ENCODE measurements at places on chromosomes 1 and 21. TPM values are rescaled to one million over a fixed set of nuclear protein-coding genes. Genes with fewer than 3 reads are reported as not detected.

DNA sequence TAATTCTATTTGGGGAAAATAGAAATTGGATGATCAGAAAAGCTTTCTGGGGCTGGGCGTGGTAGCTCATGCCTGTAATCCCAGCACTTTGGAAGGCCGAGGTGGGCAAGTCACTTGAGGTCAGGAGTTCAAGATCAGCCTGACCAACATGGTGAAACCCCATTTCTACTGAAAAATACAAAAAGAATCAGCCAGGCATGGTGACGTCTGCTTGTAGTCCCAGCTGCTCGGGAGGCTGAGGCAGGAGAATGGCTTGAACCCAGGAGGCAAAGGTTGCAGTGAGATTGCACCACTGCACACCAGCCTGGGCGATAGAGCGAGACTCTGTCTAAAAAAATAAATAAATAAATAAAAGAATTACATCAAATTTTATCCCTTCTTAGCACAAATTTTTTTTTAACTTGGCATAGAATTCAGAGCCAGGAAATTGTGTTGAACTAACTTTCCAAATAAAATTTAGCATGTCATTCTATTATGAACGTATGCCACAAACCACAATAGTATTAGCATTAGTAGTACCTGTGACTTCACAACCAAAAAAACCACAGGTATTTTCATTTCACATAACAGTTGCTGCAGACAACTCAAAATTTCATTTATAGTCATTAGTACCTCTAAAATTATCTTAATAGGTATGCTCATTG, 4.5 kb upstream of the ANKRD13C start:
- no peak overlapping the region for H3K27ac ChIP-seq
- no peak overlapping the region for H3K4me3 ChIP-seq
- no peak for DNase-seq
- H3K4me1 ChIP-seq, result peaks cover 8% of the 10 kb centered on the region
- no peaks in the 10 kb centered on the region for H3K27me3 ChIP-seq

DNA sequence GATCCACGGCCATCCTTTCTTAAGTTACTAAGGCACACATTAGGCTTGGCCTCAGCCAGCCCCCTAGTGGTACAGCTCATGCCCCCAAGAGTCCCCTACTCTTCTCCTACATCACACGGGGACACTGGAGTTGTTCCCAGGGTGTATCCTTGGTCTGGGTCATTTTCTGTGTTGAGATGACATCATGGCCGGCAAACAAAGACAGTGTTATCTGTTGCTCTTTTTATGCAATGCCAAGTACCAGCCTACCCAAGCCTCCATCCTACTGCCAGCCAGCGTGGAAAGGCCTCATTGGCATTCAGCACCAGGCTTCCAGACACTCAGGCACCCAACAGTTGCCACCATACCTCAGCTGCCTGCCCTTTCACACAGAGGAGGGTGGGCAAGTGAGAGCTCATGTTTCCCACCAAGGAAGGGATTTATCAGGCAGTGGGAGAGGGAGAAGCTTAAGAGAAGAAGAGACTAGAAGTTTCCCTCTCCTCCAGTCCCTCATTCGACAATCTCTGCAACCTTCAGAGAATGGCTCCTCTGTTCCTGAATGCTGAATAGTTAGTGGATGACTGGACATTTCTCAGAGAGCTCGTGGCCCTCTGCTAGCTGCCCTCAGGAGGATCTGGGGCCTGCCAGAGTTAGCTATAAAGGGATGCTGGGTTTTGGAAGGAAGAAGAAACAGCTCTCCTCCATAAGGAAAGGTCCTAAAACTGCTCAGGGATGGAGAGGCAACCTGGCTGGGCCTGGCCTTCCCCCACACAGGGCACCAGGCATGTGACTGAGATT, 17.7 kb downstream of the CBR1 start:
- H3K36me3 ChIP-seq, result no peaks in the 10 kb centered on the region
- H3K27me3 ChIP-seq, result no peaks in the 10 kb centered on the region
- no peak overlapping the region for H3K4me3 ChIP-seq
- no peak overlapping the region for H3K27ac ChIP-seq

GRCh38 chr21:46050668-46051378, 47.1 kb upstream of the COL6A2 start:
- H3K4me1 ChIP-seq, result peaks cover 49% of the 10 kb centered on the region
- H3K27me3 ChIP-seq, result peaks cover 4% of the 10 kb centered on the region
- H3K27ac ChIP-seq, result peak overlapping the region; percentile 86
- H3K36me3 ChIP-seq, result no peaks in the 10 kb centered on the region
- peak; percentile 61 for DNase-seq

GRCh38 chr1:220281159-220281574, 8.9 kb upstream of the RAB3GAP2 start:
- no peak overlapping the region for H3K4me3 ChIP-seq
- H3K36me3 ChIP-seq, result no peaks in the 10 kb centered on the region
- no peak for DNase-seq
- no peaks in the 10 kb centered on the region for H3K4me1 ChIP-seq

DNA sequence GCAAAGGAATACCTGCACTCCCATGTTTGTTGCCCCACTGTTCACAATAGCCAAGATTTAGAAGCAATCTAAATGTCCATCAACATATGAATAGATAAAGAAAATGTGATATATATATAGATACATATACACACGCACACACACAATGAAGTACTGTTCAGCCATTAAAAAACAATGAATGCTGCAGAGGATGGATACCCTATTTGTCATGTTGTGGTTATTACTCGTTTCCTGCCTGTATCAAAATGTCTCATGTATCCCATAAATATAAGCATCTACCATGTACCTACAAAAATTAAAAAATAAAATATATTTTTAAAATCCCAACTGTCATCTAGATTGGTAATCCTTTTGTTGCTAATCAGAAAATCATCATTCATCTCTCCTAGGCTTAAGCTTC, 634.8 kb upstream of the ADGRL2 start:
- H3K27ac ChIP-seq, result no peak overlapping the region
- no peak for DNase-seq
- no peaks in the 10 kb centered on the region for H3K36me3 ChIP-seq
- H3K27me3 ChIP-seq, result no peaks in the 10 kb centered on the region

DNA sequence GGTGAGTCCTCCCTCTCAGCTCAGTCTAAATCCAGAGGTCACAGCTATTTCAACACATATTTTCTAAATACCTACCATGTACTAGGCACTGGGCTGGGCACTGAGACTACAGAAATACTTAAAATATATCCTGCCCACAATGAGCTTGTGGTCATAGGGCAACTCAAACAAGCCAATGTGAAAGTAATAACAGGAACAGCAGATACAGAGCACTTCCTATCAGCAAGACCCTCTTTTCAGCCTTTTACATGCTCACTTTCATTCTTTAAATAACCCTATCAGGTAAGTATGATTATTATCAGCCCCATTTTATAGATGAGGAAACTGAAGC, 71.9 kb downstream of the CD34 start:
- H3K4me1 ChIP-seq, result peaks cover 57% of the 10 kb centered on the region
- no peaks in the 10 kb centered on the region for H3K27me3 ChIP-seq
- H3K4me3 ChIP-seq, result no peak overlapping the region

GRCh38 chr1:157240495-157241184, 102.4 kb upstream of the ETV3 start:
- H3K4me1 ChIP-seq, result no peaks in the 10 kb centered on the region
- no peak overlapping the region for H3K27ac ChIP-seq
- H3K27me3 ChIP-seq, result no peaks in the 10 kb centered on the region
- H3K4me3 ChIP-seq, result no peak overlapping the region
- H3K36me3 ChIP-seq, result no peaks in the 10 kb centered on the region
- no peak for DNase-seq

- H3K4me3 ChIP-seq, result no peak overlapping the region
- no peaks in the 10 kb centered on the region for H3K4me1 ChIP-seq
- no peaks in the 10 kb centered on the region for H3K27me3 ChIP-seq
- no peak for DNase-seq
- no peak overlapping the region for H3K27ac ChIP-seq
- no peaks in the 10 kb centered on the region for H3K36me3 ChIP-seq
These were observed 190.1 kb downstream of the HLX start for GRCh38 chr1:221069178-221069903.

DNA sequence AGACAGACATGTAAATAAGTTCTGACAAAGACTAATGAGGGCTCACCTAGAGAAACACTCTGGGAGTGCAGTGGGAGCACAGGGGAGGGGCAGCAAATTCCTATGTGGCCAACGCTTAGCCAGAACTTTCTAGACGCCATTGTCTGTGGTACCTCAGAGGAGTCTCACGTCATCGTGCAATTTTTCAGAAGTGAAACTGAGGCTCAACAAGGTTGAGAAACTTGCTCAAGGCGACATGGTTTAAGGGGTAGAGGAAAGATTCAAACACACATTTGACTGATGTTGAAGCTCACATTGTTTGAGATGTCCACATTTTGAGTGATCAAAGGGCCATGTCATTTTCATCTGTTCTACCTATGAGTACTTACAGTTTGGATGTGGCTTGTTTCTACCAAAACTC, 152.6 kb upstream of the LMO4 start:
- H3K36me3 ChIP-seq, result no peaks in the 10 kb centered on the region
- H3K27ac ChIP-seq, result no peak overlapping the region
- H3K4me1 ChIP-seq, result no peaks in the 10 kb centered on the region
- DNase-seq, result no peak
- H3K4me3 ChIP-seq, result no peak overlapping the region

DNA sequence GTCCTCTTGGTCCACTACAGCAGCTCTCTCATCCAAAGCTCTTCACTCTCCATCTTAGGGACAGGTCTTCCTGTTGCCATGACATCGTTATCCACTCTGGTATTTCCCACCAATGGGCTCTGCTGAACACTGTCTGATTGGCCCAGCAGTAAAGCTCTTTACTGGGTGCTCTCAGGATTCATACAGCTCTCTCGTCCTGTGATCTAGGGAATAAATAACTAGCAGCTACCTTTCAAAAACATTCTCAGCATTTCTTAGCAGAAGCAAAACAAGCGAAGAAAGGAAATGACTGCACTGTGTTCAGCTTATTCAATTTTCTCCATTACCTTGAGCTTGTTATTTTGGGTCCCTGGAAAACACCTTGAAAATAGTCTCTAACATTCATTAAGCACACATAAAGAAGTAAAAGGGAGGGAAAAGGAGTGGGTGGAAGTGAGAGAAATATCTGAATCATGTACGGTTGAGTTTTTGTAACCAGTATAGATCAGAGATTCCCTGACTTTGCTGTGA, 163.4 kb upstream of the SGIP1 start:
- DNase-seq, result no peak
- no peaks in the 10 kb centered on the region for H3K27me3 ChIP-seq
- H3K27ac ChIP-seq, result no peak overlapping the region
- H3K4me3 ChIP-seq, result no peak overlapping the region
- peaks cover 14% of the 10 kb centered on the region for H3K36me3 ChIP-seq
- peaks cover 32% of the 10 kb centered on the region for H3K4me1 ChIP-seq

- peak overlapping the region; percentile 80 for H3K27ac ChIP-seq
- no peaks in the 10 kb centered on the region for H3K27me3 ChIP-seq
- no peak for DNase-seq
These were observed 109.9 kb upstream of the SLC25A33 start for GRCh38 chr1:9429342-9429711.

DNA sequence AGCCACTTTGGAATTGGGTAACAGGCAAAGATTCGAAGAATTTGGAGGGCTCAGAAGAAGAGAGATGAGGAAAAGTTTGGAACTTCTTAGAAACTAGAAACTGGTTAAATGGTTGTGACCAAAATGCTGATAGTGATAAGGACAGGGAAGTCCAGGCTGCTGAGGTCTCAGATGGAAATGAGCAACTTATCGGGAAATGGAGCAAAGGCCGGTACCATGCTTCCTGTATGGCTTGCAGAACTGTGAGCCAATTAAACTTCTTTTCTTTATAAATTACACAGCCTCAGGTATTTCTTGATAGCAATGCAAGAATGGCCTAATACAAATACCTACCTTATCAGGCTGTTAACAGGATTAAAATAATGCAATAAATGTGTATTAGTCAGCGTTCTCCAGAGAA, 9.4 kb upstream of the TLR5 start:
- no peaks in the 10 kb centered on the region for H3K27me3 ChIP-seq
- DNase-seq, result no peak
- H3K4me1 ChIP-seq, result no peaks in the 10 kb centered on the region
- H3K36me3 ChIP-seq, result no peaks in the 10 kb centered on the region

DNA sequence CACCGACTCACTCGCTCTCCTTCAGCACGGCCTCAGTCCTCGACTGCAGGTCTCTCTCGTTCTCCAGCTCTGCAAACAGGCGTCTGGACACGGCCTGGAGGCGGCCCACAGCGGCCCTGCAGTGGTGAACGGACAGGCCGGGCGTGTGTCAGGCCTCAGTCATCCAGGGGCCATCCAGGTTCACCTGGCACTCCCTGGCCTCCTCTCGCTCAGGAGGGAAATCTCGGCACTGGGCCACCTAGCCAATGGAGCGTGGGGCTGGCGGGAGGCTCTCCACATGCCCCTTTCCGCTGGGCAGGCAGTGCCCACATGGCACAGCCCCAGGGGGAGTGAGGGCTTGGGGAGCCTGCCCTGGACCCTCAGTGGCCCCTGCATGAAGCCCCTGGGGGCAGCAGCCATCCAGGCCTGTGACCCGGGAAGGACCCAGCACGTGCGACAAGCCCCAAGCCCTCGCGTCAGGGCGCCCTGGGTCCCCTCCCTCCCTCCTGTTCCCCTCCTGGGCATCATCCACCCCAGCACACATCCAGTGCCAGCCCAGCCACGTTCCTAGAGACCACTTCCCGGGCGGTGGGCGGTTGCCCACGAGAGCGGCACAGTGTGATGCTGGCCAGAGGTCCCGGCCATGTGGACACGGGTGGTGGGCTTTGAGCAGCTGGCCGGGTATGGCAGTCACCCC, 18.1 kb downstream of the CFAP74 start:
- H3K36me3 ChIP-seq, result no peaks in the 10 kb centered on the region
- peaks cover 6% of the 10 kb centered on the region for H3K4me1 ChIP-seq

- H3K36me3 ChIP-seq, result peaks cover 24% of the 10 kb centered on the region
- no peak overlapping the region for H3K27ac ChIP-seq
- H3K27me3 ChIP-seq, result no peaks in the 10 kb centered on the region
- DNase-seq, result no peak
- H3K4me1 ChIP-seq, result no peaks in the 10 kb centered on the region
These were observed 15.1 kb downstream of the MIIP start for GRCh38 chr1:12034381-12034801.

- H3K36me3 ChIP-seq, result no peaks in the 10 kb centered on the region
- H3K27ac ChIP-seq, result no peak overlapping the region
- no peaks in the 10 kb centered on the region for H3K4me1 ChIP-seq
- no peaks in the 10 kb centered on the region for H3K27me3 ChIP-seq
- no peak overlapping the region for H3K4me3 ChIP-seq
- DNase-seq, result no peak
These were observed 347.4 kb downstream of the PDE4B start for GRCh38 chr1:66140072-66140471.

DNA sequence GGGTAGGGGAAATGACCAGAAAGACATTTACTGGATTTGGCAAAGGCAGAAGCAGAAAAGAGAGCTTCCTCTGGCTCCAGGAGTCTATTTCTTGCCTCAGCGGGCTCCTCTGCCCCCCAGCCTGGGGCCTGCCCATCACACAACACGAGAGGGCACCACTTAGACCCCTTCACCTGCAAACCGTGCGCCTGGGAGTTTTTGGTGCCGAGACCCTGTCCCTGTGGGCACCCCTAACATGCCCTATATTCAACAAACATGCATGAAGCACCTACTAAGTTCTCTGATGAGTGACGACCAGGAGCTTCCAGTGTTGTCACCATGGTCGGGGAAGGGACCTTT, 18.8 kb downstream of the IL6R start:
- peaks cover 82% of the 10 kb centered on the region for H3K4me1 ChIP-seq
- DNase-seq, result no peak
- no peaks in the 10 kb centered on the region for H3K27me3 ChIP-seq
- H3K27ac ChIP-seq, result peak overlapping the region; percentile 96
- no peak overlapping the region for H3K4me3 ChIP-seq
- no peaks in the 10 kb centered on the region for H3K36me3 ChIP-seq

CD1E gene
- total RNA-seq, result 9.8 TPM

GUCA2A gene
- total RNA-seq, result not detected

DPT gene
- total RNA-seq, result 23.6 TPM

TMEM52 gene
- total RNA-seq, result 5.9 TPM

PBXIP1 gene
- total RNA-seq, result 41.4 TPM

YOD1 gene
- 34.9 TPM for total RNA-seq

LMX1A gene
- total RNA-seq, result 0.44 TPM

TDRD5 gene
- 1.2 TPM for total RNA-seq

FCER1A gene
- 32.4 TPM for total RNA-seq

KLHDC9 gene
- total RNA-seq, result 4.0 TPM

CCDC30 gene
- 5.0 TPM for total RNA-seq

Measured in suprapubic skin (tissue), 4 donors.